ENCODE measurements at places on chromosomes 12 and 14. TPM values are rescaled to one million over a fixed set of nuclear protein-coding genes. Genes with fewer than 3 reads are reported as not detected.
A peak's percentile ranks its signal among the peaks of the same experiment; 100 is the strongest.

DNA sequence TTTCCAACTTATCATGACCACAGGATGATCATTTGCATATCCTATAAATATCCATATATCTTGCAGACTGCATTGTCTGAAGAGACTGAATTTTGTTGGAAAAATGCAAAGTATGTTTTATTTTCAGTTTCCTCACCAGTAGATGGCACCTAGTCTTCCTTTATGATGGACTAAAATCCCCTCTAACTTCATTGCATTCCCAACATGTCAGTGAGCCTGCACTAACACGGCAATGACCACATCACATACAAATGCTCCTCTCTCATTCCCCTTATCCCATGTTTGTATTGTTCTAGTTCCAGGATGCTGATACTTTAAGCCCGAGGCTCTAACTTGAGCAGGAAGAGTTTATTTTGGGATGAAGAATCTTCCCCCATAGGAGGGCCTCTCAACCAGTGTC is 24.7 kb upstream of the MYBPC1 start:
- no peaks in the 10 kb centered on the region for H3K36me3 ChIP-seq
- no peak overlapping the region for H3K4me3 ChIP-seq
- no peaks in the 10 kb centered on the region for H3K4me1 ChIP-seq
- no peak overlapping the region for H3K27ac ChIP-seq
- no peak for DNase-seq

The IL26 gene
- not detected for polyA plus RNA-seq

DNA sequence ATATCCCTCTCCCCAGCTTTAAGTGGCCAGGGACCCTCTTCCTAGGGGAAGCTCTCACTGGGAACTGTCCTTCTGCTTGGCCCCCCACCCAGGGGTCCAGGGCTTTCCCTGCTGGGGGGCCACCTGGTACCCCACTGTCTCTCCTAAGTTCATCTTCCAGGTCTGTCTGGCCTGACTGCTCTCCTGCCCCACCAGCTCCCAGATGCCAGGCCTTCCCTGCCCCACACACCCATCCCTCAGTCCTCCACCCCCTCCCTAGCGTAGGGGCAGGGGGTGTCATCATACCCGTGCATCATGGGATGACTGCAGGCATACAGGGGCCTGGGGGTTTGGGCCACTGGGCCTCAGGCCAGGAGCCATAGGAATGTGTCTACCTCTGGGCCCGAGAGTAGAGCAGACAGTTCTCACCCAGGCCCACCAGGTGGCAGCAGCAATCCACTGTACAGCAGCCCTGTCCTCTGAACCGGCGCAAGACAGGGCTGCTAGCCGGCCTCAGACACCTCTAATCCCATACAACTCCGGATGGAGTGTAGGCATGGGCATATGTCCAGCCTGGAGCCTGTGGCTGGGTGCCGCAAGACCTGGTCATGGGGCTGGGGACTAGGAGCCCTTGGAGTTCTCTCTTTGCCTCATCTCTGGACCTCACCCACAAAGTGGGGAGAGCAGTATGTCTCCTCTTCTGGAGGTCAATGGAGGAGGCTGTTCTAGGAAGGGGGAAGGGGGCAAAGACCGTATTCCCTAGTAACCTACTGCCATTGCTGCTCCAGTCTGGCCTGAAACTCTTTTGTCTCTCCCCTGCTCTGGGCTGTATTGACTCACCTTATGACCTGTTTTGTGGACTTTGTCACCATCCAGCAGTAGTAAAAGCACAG is 10.0 kb upstream of the SMARCD1 start:
- H3K36me3 ChIP-seq: no peaks in the 10 kb centered on the region
- no peak overlapping the region for H3K4me3 ChIP-seq
- no peak overlapping the region for H3K27ac ChIP-seq
- DNase-seq: peak; percentile 90
- no peaks in the 10 kb centered on the region for H3K27me3 ChIP-seq

The KRT2 gene
- polyA plus RNA-seq: not detected

DNA sequence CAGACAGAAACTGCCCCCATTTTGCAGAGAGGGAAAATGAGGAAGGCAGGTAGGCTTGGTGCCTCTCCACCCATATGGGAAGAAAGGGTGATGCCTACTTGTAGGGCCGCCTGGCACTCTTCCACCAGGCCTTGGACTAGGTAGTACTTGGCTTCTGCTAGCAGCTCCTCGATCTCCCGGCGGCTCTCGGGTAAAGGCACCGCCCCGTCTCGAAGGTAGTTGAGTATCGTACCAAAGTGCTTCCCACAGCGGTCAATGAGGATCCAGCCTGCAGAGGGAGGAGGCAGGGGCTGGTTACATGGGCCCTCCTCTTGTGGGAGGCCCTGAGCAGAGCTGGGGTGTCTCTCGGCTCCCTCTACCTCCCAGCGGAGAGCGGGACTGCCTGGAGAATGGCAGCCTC is 16.6 kb downstream of the KCTD10 start:
- peaks cover 58% of the 10 kb centered on the region for H3K4me1 ChIP-seq
- H3K36me3 ChIP-seq: no peaks in the 10 kb centered on the region
- DNase-seq: no peak
- no peaks in the 10 kb centered on the region for H3K27me3 ChIP-seq

DNA sequence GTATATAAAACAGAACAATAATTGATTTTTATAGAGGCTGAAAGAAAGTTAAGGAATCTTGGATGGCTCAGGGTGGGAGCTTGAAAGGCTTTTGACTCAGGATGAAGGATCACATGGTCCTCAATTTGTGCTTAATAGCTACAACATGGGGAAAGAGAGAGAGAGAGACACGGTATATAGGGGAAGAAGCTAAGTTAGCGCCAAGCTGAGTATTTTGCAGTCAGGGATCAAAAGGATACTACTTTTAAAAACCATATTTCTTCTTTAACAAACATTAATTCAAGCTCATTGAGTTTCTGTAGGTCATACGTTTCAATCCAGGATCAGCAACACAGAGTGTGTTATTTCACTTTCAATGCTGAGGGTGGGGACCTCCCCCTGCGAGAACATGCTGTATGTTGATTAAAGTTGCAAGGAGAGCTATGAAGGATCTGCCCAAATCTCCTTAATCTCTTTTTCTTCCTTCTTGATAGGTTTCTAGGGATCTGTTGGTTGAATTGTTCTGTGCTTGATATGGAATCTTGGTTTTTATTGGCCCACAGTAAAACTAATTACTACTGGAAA is 133.1 kb upstream of the NUDT4 start:
- H3K4me3 ChIP-seq: no peak overlapping the region
- H3K27me3 ChIP-seq: no peaks in the 10 kb centered on the region
- H3K36me3 ChIP-seq: no peaks in the 10 kb centered on the region

- no peaks in the 10 kb centered on the region for H3K36me3 ChIP-seq
- no peaks in the 10 kb centered on the region for H3K4me1 ChIP-seq
- H3K4me3 ChIP-seq: no peak overlapping the region
- H3K27ac ChIP-seq: no peak overlapping the region
These were observed 1069.0 kb downstream of the VRK1 start for GRCh38 chr14:97866195-97866594.

DNA sequence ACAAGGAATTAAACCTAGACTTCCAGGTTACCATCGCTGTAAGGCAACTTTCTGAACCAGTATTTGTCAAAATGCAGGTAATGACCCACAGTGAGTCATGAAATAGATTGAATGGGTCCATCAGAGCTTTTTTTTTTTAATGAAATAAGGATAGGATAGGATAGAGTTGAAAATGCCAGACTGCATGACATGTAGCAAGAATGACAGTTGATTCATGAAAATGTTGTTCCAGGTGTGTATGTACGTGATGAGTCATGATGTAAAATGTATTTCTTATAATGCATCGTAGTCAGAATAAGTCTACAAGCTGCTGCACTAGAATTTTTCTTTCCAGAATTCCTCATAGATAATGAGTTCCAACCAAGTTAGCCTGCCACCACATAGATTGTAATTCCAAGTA is 184.4 kb upstream of the BCL2L14 start:
- H3K4me1 ChIP-seq: peaks cover 3% of the 10 kb centered on the region
- DNase-seq: no peak
- H3K27ac ChIP-seq: no peak overlapping the region
- no peak overlapping the region for H3K4me3 ChIP-seq

The RAD51AP1 gene
- 21.9 TPM for polyA plus RNA-seq

The EEF1AKMT3 gene
- 5.5 TPM for polyA plus RNA-seq

GRCh38 chr12:55425954-55426353 is at the start of gene OR6C76:
Gene OR6C76, plus strand, starts transcription at chr12:55426254. Its CDS starts 0 bp downstream, at chr12:55426254.
- no peak for DNase-seq
- H3K27ac ChIP-seq: no peak within 1 kb of the TSS
- H3K36me3 ChIP-seq: no peaks in the 10 kb centered on the region
- H3K4me3 ChIP-seq: no peak within 1 kb of the TSS
- H3K27me3 ChIP-seq: no peaks in the 10 kb centered on the region

- no peak for DNase-seq
- H3K4me3 ChIP-seq: no peak overlapping the region
- H3K27ac ChIP-seq: no peak overlapping the region
- H3K36me3 ChIP-seq: no peaks in the 10 kb centered on the region
- H3K27me3 ChIP-seq: no peaks in the 10 kb centered on the region
These were observed 244.4 kb upstream of the GARIN2 start for GRCh38 chr14:66944872-66945271.

- H3K36me3 ChIP-seq: no peaks in the 10 kb centered on the region
- no peaks in the 10 kb centered on the region for H3K27me3 ChIP-seq
- no peak overlapping the region for H3K27ac ChIP-seq
These were observed 185.8 kb downstream of the EGLN3 start for GRCh38 chr14:33764876-33765650.

DNA sequence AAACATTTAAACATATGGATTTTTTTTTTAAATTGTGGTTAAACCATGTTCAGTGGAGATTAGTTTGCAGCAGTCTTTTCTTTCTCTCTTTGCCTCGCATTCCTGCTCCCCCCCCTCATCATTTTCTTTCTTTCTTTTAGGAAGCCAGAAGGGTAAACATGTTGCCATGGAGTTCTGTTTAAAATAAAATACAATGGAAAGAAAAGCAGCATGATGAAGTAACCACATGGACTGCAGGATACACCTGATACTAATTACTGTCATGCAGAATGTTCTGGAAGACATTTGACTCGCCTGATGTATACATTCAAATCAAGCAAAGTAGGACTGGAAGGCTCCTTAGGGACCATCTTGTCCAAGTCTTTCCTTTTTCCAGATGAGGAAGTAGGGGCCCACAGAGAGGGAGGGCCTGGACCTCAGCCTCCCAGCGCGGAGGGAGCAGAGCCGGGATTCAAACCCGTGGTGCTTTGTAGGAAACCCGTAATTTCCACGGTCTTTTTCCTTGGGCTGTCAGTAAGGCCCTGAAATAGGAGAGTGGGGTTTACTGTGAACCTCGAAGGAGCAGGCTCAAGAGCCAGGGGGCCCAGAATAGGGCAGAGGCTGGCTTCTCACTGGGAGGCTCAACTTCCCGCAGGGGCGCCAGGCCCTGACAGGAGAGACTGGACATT is 2.4 kb upstream of the MEG3 start:
- H3K36me3 ChIP-seq: no peaks in the 10 kb centered on the region
- no peak for DNase-seq
- peaks cover 4% of the 10 kb centered on the region for H3K4me1 ChIP-seq
- no peak overlapping the region for H3K27ac ChIP-seq

The WNT5B gene
- 4.9 TPM for polyA plus RNA-seq

- H3K36me3 ChIP-seq: no peaks in the 10 kb centered on the region
- peaks cover 27% of the 10 kb centered on the region for H3K4me1 ChIP-seq
- peak overlapping the region; percentile 60 for H3K27ac ChIP-seq
- H3K4me3 ChIP-seq: no peak overlapping the region
These were observed 40.5 kb downstream of the PARP11 start for GRCh38 chr12:3832738-3833137.

DNA sequence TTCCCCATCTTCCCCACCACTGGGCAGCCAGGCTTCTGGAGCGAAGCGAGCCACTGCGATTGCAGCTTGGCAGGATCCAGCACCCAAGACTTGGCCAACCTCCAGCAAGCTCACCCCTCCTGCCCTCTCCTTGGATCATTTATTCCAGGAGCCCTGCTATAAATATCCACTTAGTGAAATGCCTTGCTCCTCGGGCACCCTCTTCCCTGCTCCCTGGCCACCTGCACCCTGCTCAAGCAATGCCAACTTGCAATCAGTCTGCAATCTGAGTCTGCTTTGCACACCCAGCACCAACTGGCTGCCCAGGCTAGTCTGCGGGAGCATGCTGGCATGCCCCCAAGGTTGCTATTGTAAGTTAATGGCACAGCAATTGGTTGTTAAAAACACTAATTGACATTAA is 666.0 kb downstream of the MED13L start:
- DNase-seq: peak; percentile 33
- no peak overlapping the region for H3K27ac ChIP-seq
- no peaks in the 10 kb centered on the region for H3K36me3 ChIP-seq
- H3K4me1 ChIP-seq: no peaks in the 10 kb centered on the region

GRCh38 chr14:91127401-91127801 is 13.5 kb downstream of the DGLUCY start:
- no peaks in the 10 kb centered on the region for H3K36me3 ChIP-seq
- no peak overlapping the region for H3K27ac ChIP-seq
- H3K4me3 ChIP-seq: no peak overlapping the region
- DNase-seq: peak; percentile 20
- no peaks in the 10 kb centered on the region for H3K27me3 ChIP-seq
- no peaks in the 10 kb centered on the region for H3K4me1 ChIP-seq

DNA sequence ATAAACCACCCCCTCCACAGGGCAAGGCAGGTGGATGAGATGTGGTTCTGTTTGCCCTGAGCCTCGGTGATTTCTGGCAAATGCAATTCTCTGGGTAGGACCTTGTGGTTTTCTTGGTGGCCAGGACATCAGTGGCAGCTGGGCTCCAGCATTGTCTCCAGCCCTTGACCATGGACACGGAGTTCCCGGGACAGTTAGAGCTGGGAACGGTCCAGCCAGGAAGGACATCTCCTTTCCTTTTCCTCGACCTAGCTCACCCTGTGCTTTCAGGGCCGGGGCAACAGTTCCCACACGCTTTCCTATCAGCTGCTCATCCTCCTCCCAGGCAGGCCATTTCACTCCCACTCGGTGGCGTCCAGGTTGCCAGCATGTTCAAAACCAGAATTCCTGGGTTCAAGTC is 9.2 kb downstream of the SERPINA4 start:
- H3K4me3 ChIP-seq: no peak overlapping the region
- H3K27ac ChIP-seq: no peak overlapping the region
- peaks cover 10% of the 10 kb centered on the region for H3K4me1 ChIP-seq
- H3K36me3 ChIP-seq: no peaks in the 10 kb centered on the region
- no peaks in the 10 kb centered on the region for H3K27me3 ChIP-seq

The MYH6 gene
- 0.44 TPM for polyA plus RNA-seq

GRCh38 chr12:78951803-78952551 is 87.4 kb downstream of the SYT1 start:
- no peaks in the 10 kb centered on the region for H3K4me1 ChIP-seq
- no peak for DNase-seq
- H3K27ac ChIP-seq: no peak overlapping the region

GRCh38 chr12:39368891-39369290 is 74.0 kb downstream of the KIF21A start:
- no peaks in the 10 kb centered on the region for H3K36me3 ChIP-seq
- H3K4me1 ChIP-seq: no peaks in the 10 kb centered on the region
- H3K4me3 ChIP-seq: no peak overlapping the region

GRCh38 chr12:62621101-62621638 is 154.5 kb downstream of the MON2 start:
- no peak for DNase-seq
- H3K27me3 ChIP-seq: no peaks in the 10 kb centered on the region
- H3K36me3 ChIP-seq: no peaks in the 10 kb centered on the region
- no peaks in the 10 kb centered on the region for H3K4me1 ChIP-seq
- no peak overlapping the region for H3K4me3 ChIP-seq

The FOXM1 gene
- 59.7 TPM for polyA plus RNA-seq
